EL (cell line): ENCODE measurements at places on chromosomes 4 and X.

GRCh38 chr4:56762484-56763250, 58.8 kb downstream of the SPINK2 start:
- no peak for DNase-seq

GRCh38 chr4:147340111-147340510, 140.8 kb upstream of the EDNRA start:
- peak; percentile 61 for DNase-seq

DNA sequence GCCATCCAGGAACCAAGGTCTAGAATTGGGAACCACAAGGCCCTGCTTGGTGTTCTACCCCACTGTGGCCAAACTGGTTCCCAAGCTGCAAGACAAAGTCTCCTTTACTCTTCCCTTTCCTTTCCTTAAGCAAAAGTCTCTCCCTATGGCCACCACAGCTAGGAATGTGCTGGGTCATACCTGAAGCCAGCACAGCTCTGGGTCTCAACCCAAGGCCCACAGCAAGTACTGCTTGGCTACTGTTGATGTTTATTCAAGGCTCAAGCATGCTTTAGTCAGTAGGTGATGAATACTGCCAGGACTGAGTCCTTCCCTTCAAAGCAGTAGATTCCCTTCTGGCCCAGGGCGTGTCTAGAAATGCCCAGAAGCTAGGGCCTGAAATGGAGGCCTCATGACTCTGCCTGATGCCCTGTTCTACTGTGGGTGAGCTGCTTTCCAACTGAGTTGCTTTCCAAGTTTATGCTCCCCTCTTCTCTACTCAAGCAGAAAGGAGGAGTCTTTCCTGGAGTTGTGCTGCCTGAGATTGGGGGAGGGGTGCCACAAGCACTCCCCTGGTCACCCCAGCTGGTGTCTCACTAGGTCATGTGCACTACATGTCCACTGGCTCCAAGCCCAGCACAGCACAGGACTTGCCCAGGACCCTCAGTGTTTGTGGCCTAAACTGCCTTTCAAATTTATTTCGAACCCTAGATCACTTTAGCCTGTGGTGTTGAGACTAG, 44.9 kb downstream of the STAP1 start:
- DNase-seq = no peak

GRCh38 chrX:71556036-71556435, 22.2 kb upstream of the GCNA start:
- no peak for DNase-seq

DNA sequence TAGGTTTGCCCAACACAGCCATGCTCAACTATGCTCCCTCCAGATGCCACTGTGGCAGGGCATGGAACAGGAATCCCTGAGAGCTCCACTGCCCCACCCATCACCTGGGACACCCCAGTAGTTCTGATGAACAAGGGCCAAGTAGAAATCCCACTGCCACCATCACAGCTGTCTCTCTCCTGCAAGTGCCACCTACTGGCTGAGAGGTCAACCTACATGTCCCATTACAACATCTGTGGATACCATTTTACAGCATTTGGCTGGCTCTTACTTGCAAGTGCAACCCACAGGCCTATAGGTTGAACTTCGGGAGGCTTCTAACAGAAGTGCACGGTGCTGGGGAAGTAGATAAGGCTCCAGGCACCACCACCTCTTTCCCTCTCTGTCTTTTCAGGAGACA, 142.5 kb downstream of the CXXC4 start:
- DNase-seq = no peak

DNA sequence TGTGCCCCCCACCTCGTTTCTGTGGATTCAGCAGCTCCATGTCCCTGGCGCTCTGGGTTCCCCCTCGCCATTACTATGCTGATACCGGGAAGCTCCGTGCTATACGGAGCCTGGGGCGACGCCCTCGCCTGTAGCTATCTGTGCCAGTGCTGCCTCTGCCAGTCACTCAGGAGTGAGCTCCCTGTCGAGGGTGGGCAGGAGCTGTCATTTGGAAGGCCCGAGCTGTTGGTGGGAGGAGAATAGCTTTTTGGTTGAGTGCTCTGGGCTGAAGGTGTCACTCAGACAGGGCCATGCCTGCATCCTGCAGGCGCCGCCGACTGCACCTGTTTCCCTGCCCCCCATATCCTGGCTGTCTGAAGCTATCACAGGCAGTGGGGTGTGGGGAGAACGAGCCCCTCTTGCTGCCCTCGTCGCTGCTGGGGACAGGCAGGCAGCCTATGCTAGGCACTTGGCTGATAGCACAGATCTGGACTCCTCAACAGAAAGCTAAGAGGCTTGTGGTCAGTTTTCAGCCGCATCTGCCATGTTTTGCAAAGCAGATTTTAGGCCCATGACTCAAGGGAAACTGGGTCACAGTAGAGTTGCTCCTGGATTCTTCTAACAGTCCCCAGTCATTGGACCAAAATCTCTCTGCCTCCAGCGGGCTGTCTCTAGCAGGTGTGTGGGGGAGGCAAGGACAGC, 31.8 kb downstream of the CPLX1 start:
- peak; percentile 16 for DNase-seq

GRCh38 chr4:2042204-2042946, 16.8 kb upstream of the NAT8L start:
- DNase-seq = peak; percentile 25

- peak; percentile 30 for DNase-seq
Measured at GRCh38 chr4:17578482-17578891, 1.5 kb downstream of the LAP3 start.

DNA sequence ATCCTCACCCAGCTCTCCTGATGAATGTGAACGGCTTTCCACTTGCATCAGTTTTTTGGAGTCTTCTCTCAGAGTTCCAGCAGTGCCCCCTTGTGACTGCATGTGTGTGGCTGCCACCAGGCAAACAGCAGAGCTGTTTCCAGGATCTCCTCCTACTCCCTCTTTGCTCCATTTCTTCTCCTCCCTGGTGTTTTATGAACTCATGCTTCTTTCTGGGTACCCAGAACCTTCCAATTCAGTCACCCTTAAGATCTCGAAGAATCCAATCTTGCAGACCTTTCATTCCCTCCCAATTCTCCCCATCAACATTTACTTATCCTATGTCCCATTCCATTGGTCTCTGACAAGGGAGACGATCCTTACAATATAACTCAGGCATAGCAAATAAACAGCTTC, 6.8 kb upstream of the TCEANC start:
- DNase-seq = peak; percentile 47

DNA sequence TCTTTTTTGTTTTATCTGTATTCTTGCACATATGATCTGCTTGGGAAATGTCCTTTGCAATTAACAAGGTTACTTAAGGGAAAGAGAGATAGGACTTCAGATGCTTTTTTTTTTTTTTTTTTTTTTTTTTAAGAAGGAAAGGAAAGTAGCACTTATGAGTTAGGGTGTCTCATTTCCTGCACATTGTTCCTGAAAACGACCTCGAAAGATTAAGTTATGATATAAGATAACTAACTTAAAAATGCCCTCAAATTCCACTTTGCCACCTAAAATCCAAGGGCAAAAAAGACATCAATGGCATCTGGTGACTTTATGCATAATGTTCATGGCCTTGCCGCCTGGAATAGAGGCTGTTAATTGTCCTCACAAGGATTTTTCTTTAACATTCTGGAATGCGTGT, 44.9 kb downstream of the PCDH7 start:
- no peak for DNase-seq

GRCh38 chr4:127448986-127449385, 183.8 kb upstream of the INTU start:
- no peak for DNase-seq

- DNase-seq = peak; percentile 62
Measured at GRCh38 chr4:16496501-16496900, 270.2 kb upstream of the TAPT1 start.

GRCh38 chr4:41363384-41363981, 106.8 kb downstream of the UCHL1 start:
- DNase-seq = peak; percentile 83

GRCh38 chr4:120824946-120825345, 97.6 kb downstream of the PRDM5 start:
- no peak for DNase-seq

- DNase-seq = peak; percentile 70
Measured at GRCh38 chr4:153432965-153433753, 33.0 kb upstream of the TMEM131L start.

DNA sequence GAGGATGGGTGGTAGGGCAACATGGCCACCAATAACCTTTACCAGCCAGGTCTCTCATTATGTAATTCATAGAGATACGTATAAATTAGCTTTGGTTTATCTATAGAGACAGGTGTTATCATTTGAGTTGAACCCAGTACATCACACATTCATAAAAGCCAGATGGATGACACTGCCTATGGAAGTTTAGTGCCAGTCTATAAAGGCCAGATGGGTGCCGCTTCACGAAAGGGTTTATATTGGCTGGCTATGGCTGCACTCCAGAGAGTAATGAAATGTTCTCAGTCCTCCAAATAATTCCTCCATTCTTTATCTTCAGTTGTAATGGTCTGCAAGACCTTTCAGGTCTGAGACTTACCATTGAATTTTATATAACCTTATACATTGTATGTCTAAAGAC, 331.9 kb upstream of the NR3C2 start:
- no peak for DNase-seq

GRCh38 chrX:21658746-21659145, 616 bp upstream of the KLHL34 start:
- no peak for DNase-seq

DNA sequence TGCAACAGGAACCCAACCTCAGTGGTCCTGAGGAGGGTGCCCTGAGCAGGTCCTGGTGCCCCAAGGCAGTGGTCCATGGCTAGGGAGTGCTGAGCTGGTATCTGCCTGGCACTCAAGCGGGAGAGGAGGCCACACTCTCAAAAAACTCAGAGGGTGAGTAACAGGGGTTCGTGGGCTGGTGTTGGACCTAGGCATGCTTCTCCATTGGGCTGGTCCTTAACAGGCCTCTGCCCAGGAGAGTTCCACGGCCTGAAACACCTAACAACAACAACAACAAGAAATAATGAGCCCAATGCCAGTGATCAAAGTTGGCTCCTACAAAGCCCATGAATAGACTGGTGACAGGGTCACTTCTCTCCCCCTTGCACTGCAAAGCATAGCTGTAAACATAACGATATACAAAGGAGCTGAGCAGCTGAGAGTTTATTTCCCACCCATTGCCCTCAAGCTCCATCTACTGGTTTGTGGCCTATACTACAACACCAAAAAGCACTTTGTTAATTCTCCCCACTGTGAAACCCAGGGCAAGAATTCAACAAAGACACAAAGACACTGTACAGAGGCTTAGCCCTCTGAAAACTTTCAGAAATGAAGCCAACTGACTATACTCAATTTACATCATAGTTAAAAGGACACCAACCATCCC, 736.1 kb upstream of the ADGRL3 start:
- peak; percentile 32 for DNase-seq

DNA sequence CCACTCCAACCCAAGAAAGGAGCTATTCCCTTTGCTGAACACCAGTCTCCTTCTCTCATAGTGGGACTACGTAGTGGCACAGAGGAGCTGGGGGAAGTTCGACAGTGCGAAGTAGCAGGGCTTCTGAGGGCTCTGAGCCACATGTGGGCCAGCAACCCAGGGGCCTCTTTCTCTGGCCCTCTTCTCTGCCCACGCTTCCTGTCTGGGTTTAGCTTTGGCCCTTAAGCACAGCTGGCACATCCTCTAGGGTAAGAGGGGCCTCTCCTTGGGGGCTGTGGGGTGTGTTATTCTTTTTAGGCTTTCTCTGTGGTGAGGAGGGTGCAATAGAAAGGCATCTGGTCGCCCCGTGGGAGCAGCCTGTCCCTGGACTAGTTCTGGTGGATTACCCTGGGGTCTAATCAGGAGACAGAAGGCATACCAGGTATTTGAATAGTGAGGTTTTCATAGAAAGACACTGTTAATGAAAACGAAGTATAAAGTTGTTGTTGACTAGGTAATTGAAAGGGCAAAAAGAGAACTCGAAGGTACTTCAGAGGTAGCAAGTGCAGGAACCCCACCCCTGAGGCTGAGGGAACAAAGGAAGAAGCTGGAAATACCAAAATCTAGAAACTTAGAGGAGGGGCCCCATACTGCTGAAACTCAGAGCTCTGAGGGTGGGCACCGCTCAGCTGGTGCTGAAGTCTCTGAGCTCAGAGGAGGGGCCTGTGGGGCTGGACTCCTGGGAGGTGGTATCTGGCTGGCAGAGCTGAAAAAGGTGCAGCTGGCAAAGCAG, 151.9 kb upstream of the RPS6KA3 start:
- DNase-seq = no peak

GRCh38 chrX:1397441-1398270, 5.7 kb upstream of the SLC25A6 start:
- DNase-seq = no peak

- DNase-seq = no peak
Measured at GRCh38 chr4:98359646-98360045, 98.5 kb downstream of the RAP1GDS1 start.

DNA sequence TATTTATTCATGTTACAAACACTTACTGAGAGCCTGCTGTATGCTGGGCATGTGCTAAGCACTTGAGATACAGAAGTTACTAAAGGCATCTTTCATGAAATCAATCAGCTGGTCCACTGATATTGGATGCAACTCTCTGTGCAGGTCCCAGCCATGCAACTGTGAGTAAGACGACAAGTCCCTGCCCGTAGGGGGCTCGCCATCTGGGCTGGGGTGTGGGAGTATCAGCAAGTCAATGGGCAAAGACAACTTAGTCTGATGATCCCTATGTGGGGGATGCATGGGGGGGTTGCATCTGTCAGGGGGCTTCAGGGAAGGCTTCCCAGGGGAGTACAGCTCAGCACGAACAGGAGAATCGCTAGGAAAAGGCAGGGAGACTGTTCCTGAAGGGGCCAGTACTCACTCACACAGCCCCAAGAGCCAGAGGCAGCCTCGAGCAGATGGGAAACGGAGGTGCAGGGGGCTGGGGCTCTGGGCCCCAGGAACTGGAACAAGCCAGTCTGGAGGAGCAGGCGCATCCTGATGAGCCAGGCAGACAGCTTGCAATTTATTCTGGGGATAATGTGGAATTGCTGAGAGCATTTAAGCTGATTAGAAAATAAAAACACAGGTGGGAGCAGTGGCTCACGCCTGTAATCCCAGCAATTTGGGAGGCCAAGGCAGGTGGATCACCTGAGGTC, 40.2 kb downstream of the CRMP1 start:
- DNase-seq = no peak

GRCh38 chr4:173345648-173346047, 11.5 kb upstream of the HMGB2 start:
- DNase-seq = no peak

GRCh38 chr4:118124997-118125396, 90.7 kb downstream of the NDST3 start:
- DNase-seq = peak; percentile 36

- no peak for DNase-seq
Measured at GRCh38 chrX:1912193-1912592, 297.3 kb downstream of the ASMT start.

DNA sequence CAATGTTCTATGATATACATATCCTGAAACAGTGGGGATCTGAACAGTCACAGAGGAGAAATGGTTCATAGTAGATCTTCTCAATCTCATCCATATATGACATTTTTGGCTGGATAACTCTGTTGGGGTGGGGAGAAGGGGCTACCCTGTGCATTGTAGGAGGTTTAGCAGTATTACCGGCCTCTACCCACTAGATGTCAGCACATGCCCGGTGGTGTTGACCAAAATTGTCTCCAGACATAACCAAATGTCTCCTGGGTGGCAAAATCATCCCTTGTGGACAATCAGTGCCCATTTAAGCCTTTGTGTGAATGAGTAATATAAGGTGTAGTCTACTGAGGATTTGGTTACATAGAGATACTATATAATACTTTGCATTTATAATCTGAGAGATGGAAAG, 89.9 kb downstream of the PLS3 start:
- DNase-seq = peak; percentile 40
